Stimulated activated CD8-positive, alpha-beta memory T cell treated with anti-CD3 and anti-CD28 coated beads, Interleukin-7, amount 100 ng/mL, for 4 hours (primary cell): ENCODE measurements at places on chromosomes 6 and 20.
A peak's percentile ranks its signal among the peaks of the same experiment; 100 is the strongest.

GRCh38 chr20:45100563-45101245 lies at the start of gene KCNS1:
Gene KCNS1 (minus strand): TSS chr20:45101127. CDS start chr20:45099236, 1,891 bp downstream.
- DNase-seq, result no peak

GRCh38 chr6:24919056-24919892 lies 16.5 kb downstream of the RIPOR2 start:
- DNase-seq, result no peak

DNA sequence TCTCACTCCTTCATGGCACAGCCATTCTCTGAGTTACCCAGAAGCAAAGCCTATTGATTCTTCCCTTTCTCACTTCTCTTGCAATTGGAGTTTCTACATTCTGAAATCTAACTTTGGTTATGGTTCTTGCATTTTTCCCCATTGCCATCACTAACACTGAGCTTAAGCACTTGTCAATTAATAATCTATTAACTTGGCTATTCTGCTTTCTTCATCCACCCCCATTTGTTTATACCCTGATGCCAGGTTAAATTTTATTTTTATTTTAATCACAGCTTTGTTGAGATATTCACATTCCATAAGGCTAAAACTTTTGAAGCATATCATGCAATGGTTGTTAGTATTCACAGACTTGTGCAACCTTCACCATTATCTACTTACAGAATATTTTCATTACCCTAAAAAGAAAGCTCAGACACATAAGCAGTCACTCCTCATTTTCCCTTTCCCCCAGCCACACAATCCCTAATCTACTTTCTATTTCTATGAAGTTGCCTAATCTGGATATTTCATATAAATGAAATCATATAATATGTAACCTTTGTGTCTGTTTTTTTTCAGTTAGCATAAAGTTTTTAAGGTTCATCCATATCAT lies 222.3 kb downstream of the UBE3D start:
- no peak for DNase-seq

- no peak for DNase-seq
Measured at GRCh38 chr6:28402197-28402596, 2.6 kb upstream of the ZSCAN12 start.

DNA sequence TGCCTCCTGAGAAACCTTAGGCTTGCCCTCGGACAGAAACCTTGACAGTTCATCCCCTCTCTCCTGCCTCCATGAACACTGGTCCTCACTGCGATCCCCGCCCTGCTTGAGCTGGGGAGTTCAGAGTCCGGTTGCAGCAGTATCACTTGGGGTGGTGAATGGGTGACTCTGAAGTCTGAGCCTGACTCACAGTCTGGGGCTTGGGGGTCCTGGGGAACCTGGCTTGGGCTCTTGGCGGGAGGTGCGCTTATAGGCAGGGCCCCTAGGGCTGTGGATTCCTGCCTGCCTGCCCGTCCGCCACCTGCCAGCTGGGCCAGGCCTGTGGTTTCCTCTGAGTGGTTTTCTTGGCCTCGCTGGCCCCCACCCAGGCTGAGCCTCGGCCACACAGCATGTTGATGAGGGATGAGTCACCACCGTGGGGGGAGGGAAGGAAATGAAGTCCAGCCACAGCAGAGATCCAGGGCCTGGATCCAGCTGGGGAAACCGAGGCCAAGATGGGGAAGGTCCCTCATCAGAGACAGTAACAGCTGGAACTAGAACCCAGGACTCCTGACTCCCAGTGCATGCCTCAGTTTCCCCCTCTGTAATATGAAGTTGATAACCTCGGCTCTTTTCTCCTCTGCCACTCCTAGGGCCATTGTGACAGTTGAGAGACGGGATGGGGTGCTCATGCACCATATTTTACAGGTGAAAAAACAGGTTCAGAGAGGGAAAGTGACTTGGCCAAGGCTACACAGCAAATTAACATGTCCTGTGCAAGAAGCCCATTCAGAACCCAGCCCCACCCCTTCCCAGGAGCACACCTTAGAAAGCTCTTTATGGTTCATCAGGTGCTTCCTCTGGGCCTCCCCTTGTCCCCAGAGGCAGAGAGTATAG lies 9.2 kb downstream of the FOXS1 start:
- peak; percentile 5 for DNase-seq
